Epithelial cell of umbilical artery (primary cell): ENCODE measurements at places on chromosomes 4 and X. TPM values are rescaled to one million over a fixed set of nuclear protein-coding genes. Genes with fewer than 3 reads are reported as not detected.

USP51 gene
- 1.3 and 1.7 TPM in 2 replicates for total RNA-seq

HERC5 gene
- 0.65 and 10.2 TPM in 2 replicates for total RNA-seq

PPP1R3F gene
- total RNA-seq = 1.9 and 2.9 TPM in 2 replicates

PPP1R2C gene
- not detected in 2 replicates for total RNA-seq

AWAT2 gene
- 0.32 and 1.2 TPM in 2 replicates for total RNA-seq

PAGE5 gene
- total RNA-seq = not detected in 2 replicates

TRIM2 gene
- 10.1 and 12.0 TPM in 2 replicates for total RNA-seq

ADH1A gene
- not detected in 2 replicates for total RNA-seq

HSPA4L gene
- total RNA-seq = 8.1 and 16.4 TPM in 2 replicates

MAD2L1 gene
- total RNA-seq = 32.2 and 33.9 TPM in 2 replicates

ALAS2 gene
- not detected in 2 replicates for total RNA-seq

PCDH10 gene
- total RNA-seq = 31.3 and 43.9 TPM in 2 replicates

PCSK1N gene
- total RNA-seq = under 0.01 TPM in 1 of 2 replicates, not detected in the other

GLRA2 gene
- total RNA-seq = not detected in 2 replicates

RAB33A gene
- total RNA-seq = 1.2 and 1.9 TPM in 2 replicates

FAAH2 gene
- 0.65 TPM in 1 of 2 replicates, not detected in the other for total RNA-seq

SPIN2A gene
- total RNA-seq = not detected in 2 replicates

ARHGEF38 gene
- not detected in 2 replicates for total RNA-seq

STAG2 gene
- total RNA-seq = 72.8 and 86.9 TPM in 2 replicates

GRIA3 gene
- total RNA-seq = 0.15 TPM in 1 of 2 replicates, not detected in the other

SMPX gene
- not detected in 2 replicates for total RNA-seq

TCEAL6 gene
- total RNA-seq = not detected in 2 replicates

FRAS1 gene
- 3.9 and 9.9 TPM in 2 replicates for total RNA-seq

CLTRN gene
- total RNA-seq = not detected in 2 replicates

DNAAF6 gene
- not detected in 2 replicates for total RNA-seq

GPC4 gene
- under 0.01 TPM in 1 of 2 replicates, not detected in the other for total RNA-seq

STAP1 gene
- not detected in 2 replicates for total RNA-seq

SGMS2 gene
- total RNA-seq = 86.9 and 98.7 TPM in 2 replicates

PAGE2 gene
- total RNA-seq = not detected in 2 replicates

UGT2A1 gene
- 0.65 and 1.8 TPM in 2 replicates for total RNA-seq
